ENCODE measurements at places on chromosomes 11 and 22.

DNA sequence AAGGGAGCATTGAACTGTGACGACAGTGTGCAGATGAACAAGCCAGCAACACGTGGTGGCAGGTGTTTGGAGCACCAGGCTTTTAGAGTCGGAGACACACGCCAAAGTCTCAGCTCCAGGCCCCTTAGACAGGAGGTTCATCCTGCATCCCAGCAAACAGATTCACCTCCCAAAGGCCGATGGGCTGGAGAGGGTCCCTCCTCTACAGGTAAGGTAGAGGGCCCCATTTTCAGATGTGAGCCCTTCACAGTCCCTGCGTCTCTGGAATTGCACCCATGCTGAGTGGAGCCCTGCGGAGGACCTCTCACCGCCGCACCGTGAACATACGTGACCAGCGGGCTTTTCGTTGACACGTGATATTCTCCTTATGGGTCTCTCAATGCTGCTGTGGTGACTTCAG is 109.0 kb upstream of the B3GAT1 start:
- no peak for DNase-seq

DNA sequence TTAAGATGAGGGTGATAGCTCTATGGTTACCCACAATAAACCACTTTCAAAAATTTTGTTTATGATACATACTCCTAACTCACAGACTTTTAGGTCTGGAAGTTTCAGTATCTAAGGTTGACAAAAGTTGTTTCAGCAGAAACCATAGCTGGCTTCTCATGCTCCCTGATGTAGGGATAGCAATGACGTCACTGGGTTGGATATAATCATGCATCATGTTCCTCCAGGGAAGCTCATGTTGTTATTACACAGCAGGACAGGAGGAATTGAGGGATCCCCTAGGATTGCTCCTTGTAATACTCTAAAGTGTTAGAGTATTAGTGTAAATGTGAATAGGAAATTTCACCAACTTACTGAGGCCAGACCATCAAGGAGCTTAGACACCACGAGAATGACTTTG is 23.6 kb downstream of the APOL3 start:
- no peak for DNase-seq

DNA sequence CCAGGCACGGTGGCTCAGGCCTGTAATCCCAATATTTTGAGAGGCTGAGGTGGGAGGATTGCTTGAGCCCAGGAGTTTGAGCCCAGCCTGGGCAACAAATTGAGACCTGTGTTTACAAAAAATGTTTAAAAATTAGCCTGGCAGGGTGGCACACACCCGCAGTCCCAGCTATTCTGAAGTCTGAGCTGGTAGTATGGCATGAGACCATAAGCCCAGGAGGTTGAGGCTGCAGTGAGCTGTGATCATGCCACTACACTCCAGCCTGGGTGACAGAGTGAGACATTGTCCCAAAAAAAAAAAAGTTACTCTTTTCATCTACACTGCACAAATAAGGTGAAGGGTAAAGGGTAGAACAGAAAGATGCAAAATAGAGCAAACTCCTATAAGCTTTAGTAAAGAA is 22.3 kb upstream of the PPP2R1B start:
- DNase-seq = no peak

GRCh38 chr11:119709638-119710346 is 19.2 kb downstream of the NECTIN1 start:
- DNase-seq = no peak

- DNase-seq = no peak
Observed at GRCh38 chr11:924406-925157, 1.1 kb upstream of the AP2A2 start.

- no peak for DNase-seq
Observed at GRCh38 chr22:33337524-33337923, 279.3 kb upstream of the SYN3 start.

- no peak for DNase-seq
Observed at GRCh38 chr22:47549741-47550340, 787.4 kb downstream of the TBC1D22A start.

DNA sequence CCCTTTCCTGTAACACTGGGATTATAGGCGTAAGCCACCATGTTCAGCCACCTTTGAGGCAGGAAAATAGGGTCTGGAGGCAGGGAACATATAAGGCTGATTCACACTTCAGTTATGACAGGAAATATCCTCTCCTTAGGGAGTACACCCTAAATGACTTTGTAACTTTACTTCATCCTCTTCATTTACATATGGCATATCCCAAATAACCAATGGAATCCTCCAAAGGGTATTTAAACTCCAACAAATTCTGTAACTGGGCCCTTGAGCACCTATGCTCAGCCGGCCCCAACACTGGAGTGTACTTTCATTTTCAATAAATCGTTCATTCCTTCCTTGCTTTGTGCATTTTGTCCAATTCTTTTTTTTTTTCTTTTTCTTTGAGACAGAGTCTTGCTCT is 1.6 kb upstream of the KAT5 start:
- no peak for DNase-seq

- no peak for DNase-seq
Observed at GRCh38 chr11:95003716-95004115, 21.3 kb upstream of the KDM4E start.

- no peak for DNase-seq
Observed at GRCh38 chr22:47045691-47046410, 283.4 kb downstream of the TBC1D22A start.

- no peak for DNase-seq
Observed at GRCh38 chr22:44648821-44649565, 53.0 kb upstream of the PRR5 start.

GRCh38 chr11:10387206-10388083 is 67.6 kb upstream of the AMPD3 start:
- no peak for DNase-seq
